Activated T-cell treated with anti-CD3 and anti-CD28 coated beads for 4 hours (primary cell): ENCODE measurements at places on chromosomes 5 and 9.

- no peak for DNase-seq
Measured at GRCh38 chr5:171968531-171968930, 37.9 kb downstream of the FBXW11 start.

GRCh38 chr5:126433701-126434100, 10.5 kb downstream of the GRAMD2B start:
- no peak for DNase-seq

DNA sequence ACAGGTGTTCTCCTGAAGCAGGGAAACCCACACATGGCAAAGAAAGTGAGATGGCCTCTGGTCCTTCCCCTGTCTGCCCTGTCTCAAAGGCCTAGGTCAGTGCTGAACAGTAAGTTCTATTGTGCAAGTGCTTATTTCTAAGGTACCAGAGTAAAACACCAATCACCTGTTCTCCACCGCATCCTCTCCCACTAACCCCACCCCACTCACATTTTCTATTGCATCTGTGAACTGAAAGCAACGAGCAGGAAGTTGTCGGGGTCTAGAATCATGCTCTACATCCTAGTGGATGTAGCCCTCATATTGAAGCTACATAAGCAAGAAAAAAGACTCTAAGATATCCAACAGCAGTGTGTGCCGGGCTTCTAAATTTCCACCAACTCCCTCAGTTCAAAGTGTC, 265.9 kb downstream of the ENC1 start:
- no peak for DNase-seq

- DNase-seq: no peak
Measured at GRCh38 chr9:130944510-130945058, 5.5 kb upstream of the FIBCD1 start.

DNA sequence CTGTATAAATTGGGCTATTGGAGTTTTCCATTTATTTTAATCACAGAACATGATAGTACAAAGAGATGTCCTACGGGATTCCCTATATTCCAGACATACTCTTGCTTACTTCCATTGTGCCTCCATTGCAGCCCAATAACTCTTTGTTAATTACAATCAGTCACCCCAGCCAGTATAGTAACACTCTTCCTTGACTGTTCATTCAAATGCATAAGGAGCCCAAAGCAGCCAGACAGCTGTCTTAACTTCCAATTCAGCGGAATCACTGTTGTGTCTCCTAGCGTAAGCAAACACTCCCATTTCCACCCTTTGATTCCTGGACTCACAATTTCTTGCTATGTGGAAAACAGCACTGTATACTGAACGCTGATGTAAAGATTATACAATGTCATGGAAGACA, 942.3 kb downstream of the TAF11L14 start:
- no peak for DNase-seq

- DNase-seq: no peak
Measured at GRCh38 chr5:116521173-116521872, 53.3 kb downstream of the SEMA6A start.
